Body of pancreas (tissue), 4 donors: ENCODE measurements at places on chromosomes 1 and 21.

DNA sequence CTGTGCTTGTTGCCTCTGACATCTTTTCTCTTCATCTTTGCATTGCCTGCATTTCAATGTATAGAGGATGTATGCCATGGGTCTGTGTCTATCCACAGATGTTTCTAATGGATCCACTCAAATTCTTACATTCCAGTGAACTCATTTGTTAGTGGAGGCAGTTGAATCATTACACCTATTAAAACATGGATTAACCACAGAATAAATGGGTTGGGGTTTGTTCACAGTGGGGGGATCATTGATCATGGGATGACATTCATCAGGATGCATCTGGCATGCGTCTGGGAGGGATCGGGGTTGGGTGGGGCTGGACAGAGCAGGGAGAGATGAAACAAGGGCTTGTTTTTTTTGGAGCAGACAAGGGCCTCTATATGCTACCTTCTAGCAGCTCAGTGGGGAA lies 182.5 kb downstream of the RHOU start:
- DNase-seq, result no peak

DNA sequence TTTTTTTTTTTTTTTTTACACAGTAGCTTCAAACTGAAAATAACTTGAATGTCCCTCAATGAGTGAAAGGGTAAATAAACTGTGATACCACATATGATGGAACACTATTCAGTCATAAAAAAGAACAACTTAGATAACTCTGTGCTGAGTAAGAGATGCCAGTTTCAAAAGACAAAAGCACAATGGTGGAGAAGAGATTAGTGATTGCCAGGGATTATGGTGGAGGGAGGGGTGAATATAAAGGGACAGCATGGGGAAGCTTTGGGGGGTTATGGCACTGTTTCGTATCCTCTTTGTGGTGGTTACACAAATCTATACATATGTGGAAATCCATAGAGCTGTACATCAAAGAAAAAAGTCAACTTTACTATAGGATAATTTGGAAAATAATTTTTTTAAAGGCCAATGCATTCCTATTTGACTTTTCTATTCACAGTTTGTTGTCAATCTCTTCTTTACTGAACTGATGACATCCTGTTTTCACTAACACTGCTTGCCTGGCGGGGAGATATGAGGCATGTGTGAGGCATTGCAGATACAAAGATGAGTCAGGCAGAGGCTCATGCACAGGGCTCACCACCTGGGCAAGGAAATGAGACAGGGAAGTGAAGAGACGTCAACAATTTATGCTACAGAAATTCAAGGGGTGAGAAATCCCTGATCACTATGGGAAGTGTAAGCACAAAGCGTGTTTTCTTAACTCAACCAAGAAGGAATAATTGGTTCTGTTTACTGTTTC lies 302.7 kb downstream of the DUSP10 start:
- DNase-seq, result no peak

DNA sequence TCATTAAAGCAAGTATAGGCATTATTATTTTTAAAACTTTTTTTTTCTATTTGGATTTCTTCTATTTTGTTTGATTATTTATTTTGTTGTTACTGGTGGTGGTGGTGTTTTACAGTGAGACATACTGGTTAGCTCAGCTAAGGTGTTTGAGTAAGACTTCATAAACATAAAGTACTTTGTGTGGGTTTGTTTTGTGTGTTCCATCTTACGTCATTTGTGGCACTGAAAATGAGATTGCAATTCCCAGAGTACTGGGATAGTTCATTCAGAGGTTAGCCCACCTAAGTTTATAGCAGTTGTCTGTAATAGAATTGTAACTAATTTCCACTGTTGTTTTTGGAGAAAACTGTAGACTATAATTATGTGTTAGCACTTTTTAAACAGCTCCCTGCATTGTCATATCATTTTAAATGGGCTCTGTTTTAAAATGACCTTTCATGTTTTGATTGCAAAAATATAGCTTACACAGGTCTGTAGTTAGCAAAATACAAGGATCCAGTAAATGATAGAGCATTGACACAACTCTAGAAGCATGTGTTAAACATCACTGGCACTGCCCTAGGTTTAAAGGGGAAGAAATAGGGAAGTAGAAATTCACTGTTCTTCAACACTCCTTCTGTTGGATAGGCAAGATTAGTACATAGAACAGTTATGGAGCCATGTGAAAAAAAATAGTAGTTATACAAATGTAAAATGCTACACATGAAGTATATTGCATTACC lies 171.7 kb downstream of the NFIA start:
- DNase-seq, result no peak

DNA sequence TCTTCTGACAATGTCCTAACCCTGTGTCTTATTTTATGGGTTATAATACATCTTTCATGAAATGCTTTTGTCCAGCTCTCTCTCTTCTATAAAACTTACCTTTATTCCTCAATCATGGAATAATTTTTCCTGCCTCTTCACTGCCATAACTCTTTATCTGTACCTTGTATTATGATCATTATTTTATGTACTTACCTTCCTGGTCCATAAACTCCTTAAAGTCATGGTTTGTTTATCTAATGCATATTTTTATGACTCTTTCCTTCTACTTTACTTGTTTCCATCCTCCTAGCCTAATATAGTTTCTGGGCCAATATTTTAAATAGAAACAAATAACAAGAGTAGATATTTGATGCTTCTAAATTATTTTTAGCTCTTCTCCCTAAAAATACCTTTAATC lies 65.8 kb upstream of the BMP8A start:
- DNase-seq, result no peak

GRCh38 chr1:97565886-97566285 lies 354.9 kb downstream of the DPYD start:
- no peak for DNase-seq

DNA sequence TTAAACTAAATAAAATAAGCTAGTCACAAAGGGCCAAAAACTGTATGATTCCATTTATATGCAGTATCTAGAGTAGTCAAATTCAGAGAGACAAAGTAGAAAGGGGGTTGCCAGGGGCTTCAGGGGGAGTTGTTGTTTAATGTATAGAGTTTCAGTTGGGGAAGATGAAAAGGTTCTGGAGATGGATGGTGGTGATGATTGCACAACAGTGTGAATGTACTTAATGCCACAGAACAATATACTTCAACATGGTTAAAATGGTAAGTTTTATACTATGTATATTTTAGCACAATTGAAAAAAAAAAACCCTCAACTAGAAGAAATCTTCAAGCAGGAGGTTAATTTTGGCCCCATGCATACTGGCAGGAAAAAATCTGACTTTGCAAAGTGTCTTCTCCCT lies 24.3 kb downstream of the VAV3 start:
- no peak for DNase-seq

GRCh38 chr1:36988321-36988720 lies 46.0 kb downstream of the GRIK3 start:
- no peak for DNase-seq

DNA sequence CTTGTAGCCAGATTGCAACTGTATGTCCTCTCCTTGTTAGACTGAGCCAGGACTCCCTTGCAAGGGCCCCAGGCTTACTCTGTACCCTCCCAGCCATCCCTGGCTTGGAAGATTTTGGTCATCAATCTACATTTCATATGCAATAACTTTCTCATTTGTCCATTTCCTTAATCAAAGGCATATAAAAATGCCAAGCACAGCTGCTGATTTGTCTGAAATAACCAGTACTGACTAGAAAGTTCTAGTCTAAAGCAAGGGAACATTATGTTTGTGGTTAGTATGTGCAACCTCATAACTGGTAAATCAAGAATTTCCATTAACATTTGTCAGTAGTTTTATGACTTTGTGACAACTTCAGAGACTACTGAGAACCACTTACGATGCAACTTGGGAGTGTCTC lies 370.2 kb downstream of the ST6GALNAC3 start:
- DNase-seq, result no peak

DNA sequence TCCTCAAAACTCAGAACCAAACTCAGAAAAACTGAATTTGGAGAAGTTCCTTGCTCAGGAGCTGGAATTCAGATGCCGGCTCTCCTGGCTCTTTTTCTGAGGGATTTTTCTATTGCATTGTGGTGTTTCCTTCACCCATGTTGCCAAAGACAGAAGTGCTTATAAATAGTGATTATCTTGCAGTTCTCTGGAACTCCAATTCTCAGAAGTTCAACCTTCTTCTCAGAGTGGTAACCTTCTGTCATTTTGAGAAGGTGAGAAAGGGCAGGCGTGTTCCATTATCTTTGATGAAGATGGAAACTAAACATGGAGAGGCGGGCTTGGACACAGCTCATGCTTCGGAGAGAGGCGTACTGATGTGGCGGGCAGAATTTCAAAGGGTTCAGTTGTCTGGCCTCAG lies 12.4 kb upstream of the ETV3 start:
- no peak for DNase-seq

DNA sequence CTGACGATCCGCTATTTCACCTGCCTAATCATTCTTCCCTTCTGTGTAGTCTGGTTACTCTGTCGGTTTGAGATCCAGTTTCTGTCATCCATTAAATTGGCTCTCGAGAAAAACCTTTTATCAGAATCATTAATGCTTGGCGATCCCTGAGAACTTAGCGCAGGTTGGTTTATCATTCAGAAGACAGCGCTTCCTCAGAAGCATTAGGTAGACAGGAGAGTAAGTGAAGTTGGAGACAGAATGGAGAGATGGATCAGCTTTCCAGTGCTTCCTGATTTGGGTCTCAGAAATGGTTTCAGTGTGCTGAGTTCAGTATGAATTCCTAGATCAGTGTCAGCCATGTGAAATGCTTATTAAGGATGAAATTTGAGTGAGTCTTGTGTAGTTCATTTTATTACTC lies 1.3 kb downstream of the USP1 start:
- no peak for DNase-seq

DNA sequence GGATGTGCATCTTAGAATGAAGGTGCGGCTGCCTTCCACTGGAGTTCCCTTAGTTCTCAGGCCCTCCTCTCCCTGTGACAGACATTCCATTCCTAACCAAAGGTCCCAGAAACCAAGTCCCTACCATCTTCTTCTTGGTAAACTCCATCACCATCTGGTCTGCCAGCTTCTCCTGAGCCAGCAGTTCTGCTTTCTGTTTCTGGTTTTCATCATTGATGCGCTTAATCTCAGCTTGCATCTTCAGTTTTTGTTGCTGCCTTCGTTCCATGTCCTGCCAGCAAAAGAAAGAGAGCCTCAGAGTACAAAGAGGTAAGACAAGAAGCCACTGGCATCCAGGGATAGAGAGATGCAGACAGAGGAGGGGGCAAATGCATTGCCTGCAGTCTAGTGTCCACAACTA lies 18.0 kb upstream of the VSIG8 start:
- DNase-seq, result no peak

DNA sequence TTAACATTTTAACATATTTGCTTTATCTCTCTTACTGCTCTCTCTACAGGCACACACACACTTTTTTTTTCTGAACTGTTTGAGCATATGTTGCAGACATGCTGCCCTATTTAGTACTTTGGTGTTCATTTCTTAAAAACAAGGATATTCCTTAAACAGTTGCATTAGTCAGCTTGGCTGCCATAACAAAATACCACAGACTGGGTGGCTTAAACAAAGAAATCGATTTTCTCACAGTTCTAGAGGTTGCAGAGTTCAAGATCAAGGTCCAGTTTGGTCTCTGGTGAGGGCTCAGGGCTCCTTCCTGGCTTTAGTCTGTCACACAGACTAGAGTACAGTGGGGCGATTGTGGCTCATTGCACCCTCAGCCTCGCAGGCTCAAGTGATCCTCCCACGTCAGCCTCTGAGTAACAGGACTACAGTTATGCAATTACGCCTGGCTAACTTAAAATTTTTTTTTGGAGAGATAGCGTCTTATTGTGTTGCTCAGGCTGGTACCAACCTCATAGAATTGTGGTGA lies 46.7 kb downstream of the RPRD2 start:
- no peak for DNase-seq

GRCh38 chr1:117015724-117016123 lies 14.2 kb downstream of the CD101 start:
- no peak for DNase-seq

DNA sequence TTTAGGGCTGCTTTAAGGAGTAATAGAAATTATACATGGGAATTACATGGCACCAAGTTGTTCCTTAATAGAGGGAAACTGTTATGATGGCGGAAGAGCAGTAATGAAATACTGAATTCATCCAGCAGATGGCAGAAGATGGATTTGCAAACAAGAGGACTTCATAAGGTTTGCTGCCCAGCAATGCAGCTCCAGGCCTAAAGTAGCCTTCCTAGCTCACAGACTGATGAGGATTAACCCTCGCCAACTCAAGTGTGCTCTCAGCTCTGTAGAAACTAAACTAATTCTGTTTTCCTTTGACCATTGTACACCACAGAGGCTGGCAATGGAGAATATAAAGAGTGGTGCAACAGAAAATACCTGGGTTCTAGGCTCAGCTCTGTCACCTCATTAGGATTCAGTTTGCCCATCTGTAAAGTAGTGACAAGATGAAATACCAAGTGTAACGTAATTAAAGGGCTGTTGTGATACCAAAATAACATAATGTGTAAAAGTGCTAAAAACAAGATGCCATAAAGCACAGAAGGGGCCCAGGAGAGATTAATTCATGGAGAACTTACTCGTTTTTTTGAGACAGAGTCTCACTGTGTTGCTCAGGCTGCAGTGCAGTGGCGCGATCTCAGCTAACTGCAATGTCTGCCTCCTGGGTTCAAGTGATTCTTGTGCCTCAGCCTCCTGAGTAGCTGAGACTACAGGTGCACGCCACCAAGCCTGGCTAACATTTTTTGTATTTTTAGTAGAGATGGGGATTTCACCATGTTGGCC lies 102.4 kb upstream of the SERBP1 start:
- DNase-seq, result peak; percentile 47

DNA sequence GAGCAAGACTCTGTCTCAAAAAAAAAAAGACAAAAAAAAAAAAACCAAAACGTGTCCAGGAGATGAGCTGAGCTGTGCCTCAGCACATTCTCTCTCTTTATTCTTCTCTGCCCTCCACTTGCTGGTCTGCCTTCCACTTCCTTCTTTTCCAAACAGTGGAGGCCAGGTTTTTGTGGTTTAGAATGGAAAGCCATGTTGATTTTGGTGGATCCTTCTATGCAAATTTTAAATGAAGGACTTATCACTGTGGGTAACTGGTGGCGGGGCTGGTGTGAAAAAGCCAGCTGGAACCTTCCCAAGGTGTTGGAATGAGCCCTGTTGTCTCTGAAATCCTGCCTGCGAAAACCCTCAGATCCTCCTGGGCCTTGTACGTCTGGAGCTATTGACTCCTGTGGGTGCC lies 61.9 kb downstream of the PTPRU start:
- DNase-seq, result no peak

- no peak for DNase-seq
These were observed 136.2 kb downstream of the PSMG1 start for GRCh38 chr21:39047046-39047445.

GRCh38 chr1:12078938-12079861 lies 16.1 kb downstream of the TNFRSF8 start:
- DNase-seq, result no peak

GRCh38 chr1:228554107-228554506 lies 66.9 kb downstream of the RNF187 start:
- no peak for DNase-seq

- peak; percentile 72 for DNase-seq
These were observed 1.2 kb upstream of the DHRS3 start for GRCh38 chr1:12618965-12619791.

GRCh38 chr1:235502601-235503402 lies 1.4 kb downstream of the B3GALNT2 start:
- no peak for DNase-seq
